HEK293T (cell line): ENCODE measurements at places on chromosomes 3 and 15.

- no peak for DNase-seq
Measured at GRCh38 chr3:157157836-157158235, 2.1 kb downstream of the CCNL1 start.

- peak; percentile 25 for DNase-seq
Measured at GRCh38 chr3:105368566-105369499, 2.1 kb downstream of the ALCAM start.

GRCh38 chr3:11914041-11914440, 67.4 kb upstream of the TAMM41 start:
- DNase-seq, result no peak

- no peak for DNase-seq
Measured at GRCh38 chr3:59563966-59564365, 514.1 kb upstream of the CFAP20DC start.

DNA sequence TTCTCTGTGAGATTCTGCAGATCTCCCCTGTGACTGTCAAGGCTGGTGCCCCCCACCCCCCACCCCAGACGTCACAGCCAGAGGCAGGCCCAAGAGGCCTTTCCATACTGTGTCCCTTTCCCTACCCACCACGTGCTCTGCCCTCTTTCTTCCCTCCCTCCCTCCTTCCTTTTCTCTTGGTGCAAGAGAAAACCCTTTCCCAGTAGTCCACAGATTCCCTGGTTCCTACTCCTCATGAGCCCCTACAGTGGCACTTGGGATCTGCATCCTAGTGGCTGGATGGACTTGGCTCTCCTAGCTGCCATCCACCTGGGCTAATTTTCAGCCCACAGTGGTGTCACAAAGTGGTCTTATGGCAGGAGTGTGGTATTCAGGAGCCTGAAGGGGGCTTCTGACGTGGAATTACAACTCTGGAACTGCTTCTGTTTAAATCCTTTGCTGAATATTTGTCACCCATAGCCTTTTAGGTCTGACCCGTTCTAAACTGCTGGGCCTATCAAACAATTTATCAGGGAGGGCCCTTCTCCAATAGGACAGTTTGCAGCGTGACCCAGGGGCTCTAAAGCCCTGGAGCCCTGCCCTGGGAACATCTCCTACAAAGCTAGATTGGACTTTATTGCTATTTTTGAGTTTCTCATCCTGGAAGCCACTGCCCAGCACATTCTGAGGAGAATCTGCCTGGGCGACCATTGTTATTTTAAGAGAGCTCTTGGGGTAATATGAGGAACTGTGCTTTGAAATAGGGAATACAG, 35.3 kb downstream of the KLF13 start:
- DNase-seq, result no peak

DNA sequence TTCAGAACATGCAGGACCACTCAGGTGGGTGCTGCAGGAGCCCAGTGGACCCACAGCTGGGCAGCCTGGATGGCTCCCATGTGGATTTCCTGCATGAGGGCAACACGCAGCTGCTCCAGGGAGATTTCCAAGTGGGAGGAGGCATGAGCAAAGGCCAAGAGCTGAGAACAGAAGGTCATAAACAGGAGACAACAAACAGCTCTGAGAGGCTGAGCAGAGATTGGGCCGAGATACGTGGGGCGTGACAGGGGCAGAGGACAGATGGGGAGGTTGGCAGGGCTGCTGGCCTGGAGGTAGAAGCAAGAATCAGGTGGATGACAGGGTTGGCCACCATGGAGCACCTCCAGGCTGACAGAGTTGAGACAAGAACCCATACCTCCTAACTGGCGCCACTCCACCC, 2.9 kb downstream of the PHGR1 start:
- no peak for DNase-seq

DNA sequence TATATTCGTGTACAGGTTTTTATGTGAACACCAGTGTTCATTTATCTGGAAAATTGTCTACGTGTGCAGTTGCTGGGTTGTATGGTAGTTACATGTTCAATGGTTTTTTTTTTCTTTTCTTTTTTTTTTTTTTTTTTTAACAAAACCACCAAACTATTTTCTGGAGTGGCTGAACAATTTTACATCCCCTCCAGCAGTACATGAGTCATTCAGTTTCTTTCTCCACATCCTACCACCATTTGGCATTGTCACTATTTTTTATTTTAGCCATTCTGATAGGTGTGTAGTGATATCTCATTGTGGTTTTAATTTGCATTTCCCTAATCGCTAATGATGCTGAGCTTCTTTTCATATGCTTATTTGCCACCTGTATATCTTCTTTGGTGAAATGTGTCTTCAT, 256.3 kb upstream of the EOMES start:
- no peak for DNase-seq

DNA sequence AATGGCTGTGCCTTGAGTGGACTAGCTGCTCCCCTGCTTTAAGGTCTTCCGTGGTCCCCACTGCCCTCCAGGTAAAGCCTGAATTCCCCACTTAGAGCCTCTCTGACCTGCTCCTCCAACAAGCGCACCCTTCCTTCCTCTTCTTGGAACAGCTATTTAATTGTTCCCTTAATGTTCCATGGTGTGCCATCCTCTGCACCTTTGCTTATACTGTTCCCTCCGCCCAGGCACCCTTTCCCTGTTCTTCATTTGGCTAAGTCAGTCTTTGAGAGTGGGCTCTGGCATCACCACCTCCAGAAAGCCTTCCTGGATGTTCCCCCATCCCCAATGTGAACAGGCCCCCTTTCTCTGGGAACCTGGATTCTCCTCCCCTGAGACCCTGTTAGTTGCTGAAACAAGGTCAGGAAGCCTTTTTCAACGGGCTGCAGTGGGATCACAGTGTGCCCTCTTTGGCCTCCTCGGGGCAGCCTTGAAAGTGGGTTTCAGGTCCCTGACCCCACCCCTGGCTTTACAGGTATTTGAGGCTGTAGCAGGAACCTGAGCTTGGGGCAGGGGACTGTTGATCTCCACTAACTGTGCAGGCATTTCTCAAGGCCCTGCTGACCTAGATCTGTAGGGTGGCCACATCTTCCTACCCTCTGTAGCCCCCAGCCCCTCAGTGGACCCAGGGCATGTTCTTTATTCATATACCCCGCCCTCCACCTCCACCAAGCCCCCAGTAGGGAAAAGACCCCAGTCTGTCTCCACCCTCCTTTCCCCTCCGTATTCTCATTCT, 5.0 kb downstream of the ISLR start:
- DNase-seq, result no peak

DNA sequence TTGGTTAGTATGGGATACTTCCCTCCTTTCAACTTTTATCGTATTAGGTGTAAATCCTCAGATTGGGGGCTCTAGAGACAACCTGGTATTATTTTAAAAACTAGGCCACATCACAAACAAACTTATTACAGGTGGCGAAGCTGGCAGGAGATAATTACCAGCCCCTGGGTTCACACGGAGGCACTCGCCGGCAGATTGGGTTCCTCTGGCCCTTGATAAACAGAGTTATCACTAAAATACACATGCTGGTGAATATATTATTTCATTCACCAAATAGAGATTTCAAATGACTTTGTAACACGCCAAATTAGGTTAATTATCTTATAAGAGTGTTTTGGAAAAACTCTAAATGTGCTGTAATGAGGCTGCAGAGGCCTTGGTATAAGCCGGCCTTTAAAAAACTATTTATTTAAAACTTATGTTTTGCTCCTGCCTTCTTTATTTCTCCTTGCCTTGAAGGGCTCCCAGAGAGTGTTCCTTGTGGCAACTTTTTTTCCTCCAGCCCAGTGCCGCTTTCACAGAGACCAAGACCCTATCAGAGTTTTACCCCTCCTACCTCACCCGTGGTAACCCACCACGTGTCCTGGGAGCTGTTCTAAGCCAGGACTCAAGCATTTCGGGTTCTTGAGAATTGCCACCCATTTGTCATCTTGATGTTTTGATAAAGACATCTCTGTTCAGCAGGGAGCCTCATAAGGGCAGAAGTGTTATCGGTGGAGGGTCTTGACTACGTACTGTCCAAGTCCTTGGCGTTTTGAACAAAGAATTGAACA, 468.6 kb upstream of the CFAP20DC start:
- DNase-seq, result no peak

- DNase-seq, result no peak
Measured at GRCh38 chr3:45939341-45939771, 3.9 kb upstream of the CXCR6 start.

GRCh38 chr3:6228958-6229683, 631.8 kb upstream of the GRM7 start:
- no peak for DNase-seq

DNA sequence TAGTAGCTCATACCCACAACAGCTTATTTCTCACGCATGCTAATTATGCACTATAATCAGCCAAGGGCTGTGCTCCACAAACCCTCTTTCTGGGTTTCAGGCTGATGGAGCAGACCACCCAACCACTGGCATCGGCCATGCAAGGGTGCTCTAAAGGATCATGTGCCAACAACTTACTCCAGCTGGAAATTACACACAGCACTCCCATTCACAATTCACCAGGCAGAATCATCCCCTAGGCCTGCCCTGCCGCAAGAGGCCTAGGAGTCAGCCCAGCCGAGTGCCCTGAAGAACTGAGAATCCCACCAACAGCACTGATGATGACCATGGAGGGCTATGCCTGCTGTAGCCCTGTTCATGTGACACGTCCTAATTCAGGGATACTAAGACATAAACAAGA, 216.2 kb upstream of the CHRNA7 start:
- DNase-seq, result no peak

DNA sequence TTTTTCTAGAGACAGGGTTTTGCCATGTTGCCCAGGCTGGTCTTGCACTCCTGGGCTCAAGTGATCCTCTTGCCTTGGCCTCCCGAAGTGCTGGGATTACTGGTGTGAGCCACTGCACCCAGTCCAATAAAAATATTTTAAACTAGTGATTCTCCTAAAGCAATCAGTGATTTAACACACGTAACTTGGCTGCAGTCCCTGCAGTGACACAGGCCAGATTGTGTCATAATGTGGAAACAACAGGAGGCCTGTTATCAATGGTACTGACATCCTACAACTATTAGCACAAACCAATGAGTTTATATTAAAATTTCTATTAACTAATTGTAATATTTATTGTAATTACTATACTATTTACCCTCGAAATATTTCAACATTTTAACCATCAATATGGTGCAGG, 1.6 kb upstream of the SEC61A1 start:
- DNase-seq, result no peak

GRCh38 chr3:173395412-173396181, 1.9 kb upstream of the NLGN1 start:
- DNase-seq, result peak; percentile 81

DNA sequence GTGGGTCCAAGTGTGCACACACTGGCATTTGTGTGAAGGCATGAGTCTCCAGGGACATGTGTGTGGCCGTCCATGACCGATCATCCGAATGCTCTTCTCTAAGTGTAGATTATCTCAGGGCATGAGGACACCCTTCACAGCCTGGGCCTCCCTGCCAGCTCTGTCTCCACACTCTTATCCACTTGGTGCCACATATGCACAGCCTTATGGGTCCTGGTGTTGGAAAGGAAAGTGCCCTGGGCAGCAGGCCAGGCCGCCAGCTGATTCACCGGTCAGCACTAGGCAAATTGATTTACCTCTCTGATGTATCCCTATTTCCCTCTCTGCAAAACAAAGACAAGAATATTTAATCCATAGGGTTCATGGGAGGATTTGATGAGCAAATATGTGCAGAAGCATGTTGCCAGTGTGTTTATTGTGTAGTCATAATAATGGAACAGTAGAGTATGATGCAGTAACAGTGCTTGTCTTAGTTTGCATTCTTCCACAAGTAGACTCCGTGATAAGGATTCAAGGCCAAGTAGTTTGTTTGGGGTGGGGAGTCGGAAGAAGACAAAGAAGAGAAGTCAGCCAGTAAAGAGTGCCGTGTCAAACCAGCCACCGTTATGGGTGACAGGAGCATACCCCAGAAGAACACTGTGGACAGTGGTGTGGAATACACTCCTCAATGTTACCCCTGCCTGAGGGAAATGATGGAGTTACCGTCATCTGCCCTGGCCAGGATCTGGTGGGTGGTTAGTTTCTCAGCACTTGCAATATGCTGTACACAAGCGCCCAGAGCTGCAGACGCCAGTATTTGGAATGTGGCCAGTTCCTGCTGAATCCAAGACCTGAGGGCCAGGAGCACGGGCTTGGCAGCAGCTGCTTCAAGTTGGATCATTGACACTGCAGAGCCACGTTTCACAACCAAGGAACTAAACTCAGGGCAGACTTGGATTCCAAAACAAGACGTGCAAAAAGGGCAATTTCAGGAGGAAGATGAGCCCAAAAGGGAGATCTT, 85.1 kb downstream of the MTHFS start:
- DNase-seq, result no peak

GRCh38 chr3:105365391-105366325, 1.1 kb upstream of the ALCAM start:
- DNase-seq, result peak; percentile 10

GRCh38 chr3:134822090-134822489, 27.0 kb downstream of the EPHB1 start:
- DNase-seq, result no peak

DNA sequence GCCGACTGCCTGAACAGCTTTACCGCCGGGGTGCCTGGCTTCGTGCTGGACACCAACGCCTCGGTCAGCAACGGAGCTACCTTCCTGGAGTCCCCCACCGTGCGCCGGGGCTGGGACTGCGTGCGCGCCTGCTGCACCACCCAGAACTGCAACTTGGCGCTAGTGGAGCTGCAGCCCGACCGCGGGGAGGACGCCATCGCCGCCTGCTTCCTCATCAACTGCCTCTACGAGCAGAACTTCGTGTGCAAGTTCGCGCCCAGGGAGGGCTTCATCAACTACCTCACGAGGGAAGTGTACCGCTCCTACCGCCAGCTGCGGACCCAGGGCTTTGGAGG, 815 bp downstream of the SPINT1 start:
- no peak for DNase-seq

DNA sequence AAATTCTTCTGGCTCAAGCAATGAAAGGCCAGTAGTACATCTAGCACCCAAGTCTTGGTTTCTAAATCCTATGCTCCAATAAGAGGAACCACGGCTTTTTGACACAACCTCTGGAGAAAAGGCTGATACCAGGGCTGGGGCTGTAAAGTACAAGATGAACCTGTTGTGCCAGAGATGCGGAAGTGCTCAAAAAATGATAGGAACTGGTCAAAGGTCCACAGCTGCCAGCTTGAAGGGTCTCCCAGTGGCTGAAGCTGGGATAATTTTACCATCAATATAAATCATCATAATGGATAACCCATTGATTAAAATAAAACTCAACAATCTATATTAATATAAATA, 558 bp upstream of the NCEH1 start:
- peak; percentile 17 for DNase-seq

DNA sequence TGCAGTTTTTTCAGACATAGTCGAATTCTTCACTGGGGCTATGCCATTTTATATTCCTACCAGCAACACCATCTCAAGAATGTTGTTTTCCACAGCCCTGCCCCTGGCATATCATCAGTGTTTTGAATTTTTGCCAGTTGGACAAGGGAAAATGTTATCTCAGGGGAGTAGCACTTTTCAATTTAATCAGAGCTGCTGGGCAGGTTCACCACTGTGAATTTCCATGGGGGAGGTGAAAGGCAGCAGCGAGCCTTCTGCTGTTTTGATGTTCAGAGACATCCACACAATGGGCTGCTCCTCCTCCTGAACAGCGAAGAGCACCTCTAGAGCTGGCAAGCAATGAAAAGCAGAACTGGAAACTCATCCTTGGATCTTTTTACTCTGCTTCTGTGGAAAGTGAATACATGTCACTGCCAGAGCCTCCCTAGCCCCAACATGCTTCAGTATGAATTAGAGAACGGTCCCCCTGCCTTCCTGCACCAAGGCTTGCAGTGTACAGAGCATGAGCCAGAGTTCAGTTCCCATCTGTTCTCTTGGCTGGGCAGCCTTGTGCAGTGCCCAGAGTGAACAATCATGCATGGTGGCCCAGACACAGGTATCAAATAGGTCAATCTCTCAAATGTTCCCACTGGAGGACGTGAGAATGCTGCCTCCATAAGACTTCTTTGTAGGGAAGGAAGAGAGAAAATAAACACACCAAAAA, 56.1 kb upstream of the RAD18 start:
- DNase-seq, result no peak

GRCh38 chr15:70856177-70856883, 2.4 kb upstream of the LARP6 start:
- DNase-seq, result no peak
